ENCODE measurements at places on chromosomes 5 and 9. TPM values are rescaled to one million over a fixed set of nuclear protein-coding genes. Genes with fewer than 3 reads are reported as not detected.

Gene DEPDC1B
- total RNA-seq = 0.16 TPM

Gene LURAP1L
- total RNA-seq = 2.7 TPM

Gene EIF4E1B
- total RNA-seq = not detected

Gene MRRF
- total RNA-seq = 20.7 TPM

Gene SSBP2
- total RNA-seq = 55.1 TPM

Gene FLT4
- total RNA-seq = 2.0 TPM

Gene TMEM8B
- total RNA-seq = 10.3 TPM

Gene OMD
- 22.7 TPM for total RNA-seq

Gene C5orf63
- 1.7 TPM for total RNA-seq

Gene PDE8B
- total RNA-seq = 22.2 TPM

Gene ZFP2
- 0.43 TPM for total RNA-seq

Gene CDC14B
- total RNA-seq = 18.4 TPM

Gene RNF224
- not detected for total RNA-seq

Gene LIX1
- not detected for total RNA-seq

Gene NHP2
- total RNA-seq = 151 TPM

Gene CAVIN4
- 41.2 TPM for total RNA-seq

Gene GLRA1
- total RNA-seq = not detected

Gene NTRK2
- total RNA-seq = 11.9 TPM

Gene PCDHA7
- 0.07 TPM for total RNA-seq

Gene LCN1
- not detected for total RNA-seq

Gene POLR1E
- 9.6 TPM for total RNA-seq

Gene FBLL1
- total RNA-seq = not detected

Gene MYOZ3
- total RNA-seq = 3.5 TPM

Gene ARL14EPL
- not detected for total RNA-seq

Gene JAKMIP2
- total RNA-seq = 0.16 TPM

Measured in right atrium auricular region (tissue), 2 donors.